ENCODE measurements at places on chromosomes 11 and 22.
A peak's percentile ranks its signal among the peaks of the same experiment; 100 is the strongest.

DNA sequence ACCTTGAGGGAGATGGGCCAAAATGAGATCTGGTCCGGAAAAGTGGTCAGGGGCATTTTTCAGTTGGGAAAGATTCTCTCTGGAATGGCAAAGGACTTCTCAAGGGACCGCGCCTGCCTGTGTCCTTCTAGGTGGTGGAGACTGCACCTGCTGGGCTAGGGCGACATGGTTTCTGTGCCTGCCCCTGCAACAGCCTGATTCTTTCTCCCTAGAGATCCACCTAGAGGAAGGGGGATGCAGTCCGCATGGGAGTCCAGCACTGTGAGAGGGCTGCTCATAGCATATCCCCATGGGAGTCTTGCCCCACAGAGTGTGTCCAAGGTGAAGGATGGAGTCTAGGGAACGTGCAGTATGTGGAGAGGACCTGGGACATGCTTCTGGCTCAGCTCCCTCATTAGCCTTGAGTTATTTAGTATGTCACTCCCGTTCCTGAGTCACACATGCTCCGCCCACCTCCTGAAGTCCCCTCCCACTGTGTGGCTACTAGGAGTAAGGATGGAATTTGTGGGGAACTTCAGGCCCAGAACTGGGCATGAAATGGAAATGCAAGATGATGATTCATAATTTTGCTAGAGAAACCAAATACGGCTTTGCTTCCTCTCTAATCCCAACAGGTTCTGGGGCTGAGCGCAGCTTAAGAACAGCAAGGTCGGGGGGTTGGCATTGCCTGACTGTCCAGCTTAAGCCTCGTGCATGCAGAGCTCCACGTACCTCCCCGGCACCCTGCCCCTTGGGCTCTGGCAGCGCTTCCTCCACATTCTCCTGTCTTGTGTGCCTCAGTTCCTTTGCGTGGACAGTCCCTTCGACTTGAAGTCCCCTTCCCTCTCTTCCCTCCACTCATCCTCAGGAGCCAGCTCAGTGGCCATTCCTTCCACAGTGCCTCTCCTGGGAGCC lies 35.0 kb downstream of the GRIK4 start:
- no peak for DNase-seq

- no peak for DNase-seq
Observed at GRCh38 chr11:106399076-106399511, 321.6 kb downstream of the AASDHPPT start.

GRCh38 chr22:46056546-46057245 lies 79.7 kb upstream of the WNT7B start:
- no peak for DNase-seq

- no peak for DNase-seq
Observed at GRCh38 chr11:118061586-118062125, 15.2 kb upstream of the TMPRSS4 start.

DNA sequence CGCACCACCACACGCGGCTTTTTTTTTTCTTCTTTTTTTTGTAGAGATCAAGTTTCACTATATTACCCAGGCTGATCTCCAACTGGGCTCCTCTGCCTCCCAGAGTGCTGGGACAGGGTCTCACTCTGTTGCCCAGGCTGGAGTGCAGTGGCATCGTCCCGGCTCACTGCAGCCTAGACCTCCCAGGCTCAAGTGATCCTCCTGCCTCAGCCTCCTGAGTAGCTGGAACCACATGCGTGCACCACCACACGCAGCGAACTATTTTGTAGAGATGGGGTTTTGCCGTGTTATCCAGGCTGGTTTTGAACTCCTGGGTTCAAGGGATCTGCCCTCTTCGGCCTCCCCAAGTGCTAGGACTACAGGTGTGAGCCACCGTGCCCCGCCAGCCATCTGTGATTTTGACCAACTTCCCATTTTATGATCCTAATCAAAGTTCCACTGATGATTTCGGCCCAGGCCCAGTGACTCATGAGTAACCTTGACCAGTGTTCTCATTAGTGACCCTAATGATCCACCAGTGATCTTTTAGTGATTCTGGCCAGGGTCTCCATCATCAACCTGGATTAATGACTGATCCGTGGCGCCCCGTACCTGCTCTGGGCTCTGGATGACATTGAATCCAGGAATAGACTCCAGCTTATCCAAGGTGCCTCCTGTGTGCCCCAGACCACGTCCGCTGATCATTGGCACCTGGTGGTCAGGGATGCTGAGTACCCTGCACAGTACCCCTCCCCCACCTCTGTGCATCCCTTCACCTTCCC lies 1.7 kb downstream of the TYMP start:
- DNase-seq: no peak

- DNase-seq: peak; percentile 51
Observed at GRCh38 chr11:83070731-83071566, 748 bp downstream of the RAB30 start.

GRCh38 chr11:103488031-103488461 lies 378.8 kb downstream of the DYNC2H1 start:
- DNase-seq: no peak

DNA sequence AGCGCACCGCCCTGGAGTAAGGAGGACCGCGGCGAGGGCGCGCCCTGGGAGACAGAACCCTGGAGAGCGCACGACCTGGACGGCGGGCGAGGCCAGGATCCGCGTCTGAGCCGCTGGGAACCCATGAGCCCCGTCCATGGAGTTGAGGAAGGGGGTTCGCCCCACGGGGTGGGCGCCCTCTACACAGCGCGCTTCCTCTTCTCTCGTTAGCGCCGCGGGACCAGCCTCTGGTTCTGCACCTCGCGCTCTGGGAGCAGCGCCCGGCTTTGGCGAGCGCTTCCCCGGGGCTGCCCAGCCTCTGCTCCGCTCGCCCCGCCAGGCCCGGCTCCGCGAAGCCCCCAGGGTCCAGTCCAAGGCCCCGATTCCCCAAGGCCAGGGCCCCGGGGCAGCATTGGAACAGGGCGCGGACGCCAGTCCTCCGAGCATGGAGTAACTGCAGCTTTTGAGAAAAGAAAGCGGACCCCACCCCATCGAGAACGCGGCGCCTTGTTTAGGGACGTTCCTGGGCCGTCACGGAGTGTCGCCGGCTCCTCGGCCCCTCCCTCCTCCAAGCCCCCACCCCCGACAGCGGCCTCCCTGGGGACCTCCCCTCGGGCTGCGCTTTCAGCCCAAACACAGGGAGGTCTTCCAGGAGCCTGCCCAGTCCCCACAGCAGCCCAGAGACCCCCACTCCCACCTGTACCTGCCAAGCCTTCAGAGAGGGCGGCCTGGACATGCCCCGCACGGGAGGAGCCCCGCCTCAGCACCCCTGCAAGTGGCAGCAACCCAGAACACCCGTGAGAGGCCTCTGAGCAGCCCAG lies 56.2 kb downstream of the BRD1 start:
- no peak for DNase-seq

GRCh38 chr11:42034826-42035225 lies 575.4 kb upstream of the LRRC4C start:
- DNase-seq: peak; percentile 41

GRCh38 chr22:43346521-43346929 lies 3.4 kb upstream of the SCUBE1 start:
- peak; percentile 76 for DNase-seq

- DNase-seq: peak; percentile 97
Observed at GRCh38 chr11:61971248-61972111, 4.0 kb upstream of the FTH1 start.

DNA sequence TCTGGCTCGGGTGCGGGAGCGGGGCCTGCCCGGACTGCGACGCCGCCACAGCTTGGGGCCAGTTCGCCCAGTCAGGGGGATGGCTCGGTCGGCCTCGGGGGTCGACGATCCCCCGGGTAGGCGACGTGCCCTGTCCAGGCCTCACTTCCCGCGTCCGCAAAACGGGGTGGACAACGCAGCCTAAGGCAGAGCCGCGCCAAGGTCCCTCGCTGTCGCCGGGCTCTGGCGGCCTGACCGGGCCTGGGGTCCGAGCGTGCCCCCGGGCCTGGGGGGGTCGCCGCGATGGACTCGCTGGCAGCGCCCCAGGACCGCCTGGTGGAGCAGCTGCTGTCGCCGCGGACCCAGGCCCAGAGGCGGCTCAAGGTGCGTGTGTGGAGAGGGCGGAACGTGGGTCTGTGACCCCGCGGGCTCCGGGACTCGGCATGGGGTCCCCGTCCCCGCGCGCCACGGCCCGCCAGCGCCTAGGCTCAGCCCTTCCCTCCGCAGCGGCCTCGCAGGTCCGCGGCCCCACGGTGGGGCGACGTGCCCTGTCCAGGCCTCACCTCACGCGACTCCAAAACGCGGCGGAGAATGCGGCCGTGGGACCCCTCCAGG lies 4.2 kb downstream of the SEPTIN5 start:
- DNase-seq: peak; percentile 73

DNA sequence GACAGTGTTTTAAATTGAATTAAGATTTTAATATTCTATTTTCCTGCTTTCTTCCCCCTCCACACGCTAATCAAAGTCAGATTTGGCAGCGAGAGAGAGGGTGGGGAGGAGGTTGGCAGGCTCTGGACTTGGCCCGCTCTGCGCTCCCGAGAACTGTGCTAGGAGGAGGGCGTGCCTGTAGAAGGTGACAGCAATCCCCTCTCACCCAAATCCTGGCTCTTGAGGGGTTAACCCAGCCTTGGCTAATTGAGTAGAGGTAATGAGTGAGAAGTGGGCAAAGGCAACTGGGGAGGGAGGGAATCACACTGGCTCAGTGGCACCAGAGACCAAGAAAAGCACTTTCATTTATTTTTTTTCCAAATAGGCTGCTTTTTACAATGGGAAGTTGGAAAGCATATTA lies 42.2 kb downstream of the BUD13 start:
- DNase-seq: no peak

GRCh38 chr11:97110376-97110775 lies 720.6 kb downstream of the JRKL start:
- DNase-seq: no peak

DNA sequence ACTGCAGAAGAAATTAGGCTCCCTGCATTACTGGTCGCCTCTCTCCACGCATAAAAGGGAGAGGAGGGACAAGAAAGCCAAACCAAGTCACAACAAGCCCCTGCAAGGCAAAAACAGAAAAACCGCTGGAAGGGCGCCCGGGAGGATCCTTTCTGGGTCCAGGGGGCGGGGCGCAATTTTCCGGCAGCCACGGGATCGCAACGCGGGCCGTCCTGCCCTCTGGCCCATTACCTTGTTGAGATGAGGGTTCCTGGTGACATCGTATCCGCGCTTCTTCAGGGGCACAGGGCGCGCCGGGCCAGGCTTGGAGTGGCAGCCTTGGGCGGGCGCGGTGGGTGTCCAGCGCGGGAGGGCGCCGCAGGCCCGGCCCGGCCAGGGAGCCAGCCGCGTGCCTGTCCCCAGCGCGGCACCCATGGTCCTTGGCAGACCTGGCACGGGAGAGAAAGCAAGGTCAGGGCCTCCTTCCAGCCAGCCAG lies 847 bp downstream of the ME3 start:
- peak; percentile 63 for DNase-seq

DNA sequence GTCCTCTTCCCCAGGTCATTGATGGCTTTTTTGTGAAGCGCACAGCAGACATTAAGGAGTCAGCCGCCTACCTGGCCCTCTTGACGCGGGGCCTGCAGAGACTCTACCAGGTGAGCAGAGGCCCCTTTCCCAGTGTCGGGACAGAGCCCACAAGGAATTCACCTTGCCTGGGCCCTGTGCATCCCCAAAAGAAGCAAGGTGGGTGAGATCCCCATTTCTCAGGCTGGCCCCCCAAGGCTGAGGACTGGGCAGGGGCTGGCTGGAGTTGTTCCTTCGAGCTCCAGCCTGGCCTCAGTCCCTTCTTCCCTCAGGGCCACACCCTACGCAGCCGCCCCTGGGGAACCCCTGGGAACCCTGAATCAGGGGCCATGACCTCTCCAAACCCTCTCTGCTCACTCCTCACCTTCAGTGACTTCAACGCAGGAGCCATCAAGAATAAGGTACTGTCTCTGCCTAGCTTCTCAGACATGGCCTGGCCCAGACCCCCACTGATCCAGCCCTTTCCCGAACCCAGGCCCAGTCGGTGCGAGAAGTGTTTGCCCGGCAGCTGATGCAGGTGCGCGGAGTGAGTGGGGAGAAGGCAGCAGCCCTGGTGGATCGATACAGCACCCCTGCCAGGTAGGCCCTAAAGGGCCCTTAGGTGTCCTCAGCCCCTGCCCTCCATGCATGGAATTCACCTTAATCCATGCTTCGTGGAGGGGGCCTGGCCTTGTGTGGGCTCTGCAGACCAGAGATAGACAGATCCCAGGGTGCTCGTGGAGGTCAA lies 4.7 kb downstream of the MUS81 start:
- DNase-seq: no peak

DNA sequence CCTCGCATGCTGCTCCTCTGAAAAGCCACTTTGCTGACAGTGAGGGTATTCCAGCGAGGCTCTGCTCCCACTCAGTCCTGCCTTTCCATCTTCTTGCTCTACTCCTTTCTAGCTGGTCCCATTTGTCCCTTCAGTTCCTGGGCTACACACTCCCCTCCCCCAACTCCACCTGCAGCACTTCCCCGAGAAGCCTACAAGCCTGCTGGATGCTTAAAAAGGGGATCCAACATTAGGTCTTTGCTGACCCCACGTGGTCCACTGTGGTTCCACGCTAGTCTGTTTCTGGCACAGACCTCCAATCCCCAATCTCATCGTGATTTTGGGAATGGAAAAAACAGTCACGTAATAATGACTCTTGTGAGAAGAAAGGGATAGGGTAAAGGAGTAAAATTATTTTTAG lies 121.6 kb upstream of the SNX19 start:
- DNase-seq: no peak

GRCh38 chr11:113977071-113977490 lies 2.2 kb downstream of the HTR3A start:
- DNase-seq: no peak

DNA sequence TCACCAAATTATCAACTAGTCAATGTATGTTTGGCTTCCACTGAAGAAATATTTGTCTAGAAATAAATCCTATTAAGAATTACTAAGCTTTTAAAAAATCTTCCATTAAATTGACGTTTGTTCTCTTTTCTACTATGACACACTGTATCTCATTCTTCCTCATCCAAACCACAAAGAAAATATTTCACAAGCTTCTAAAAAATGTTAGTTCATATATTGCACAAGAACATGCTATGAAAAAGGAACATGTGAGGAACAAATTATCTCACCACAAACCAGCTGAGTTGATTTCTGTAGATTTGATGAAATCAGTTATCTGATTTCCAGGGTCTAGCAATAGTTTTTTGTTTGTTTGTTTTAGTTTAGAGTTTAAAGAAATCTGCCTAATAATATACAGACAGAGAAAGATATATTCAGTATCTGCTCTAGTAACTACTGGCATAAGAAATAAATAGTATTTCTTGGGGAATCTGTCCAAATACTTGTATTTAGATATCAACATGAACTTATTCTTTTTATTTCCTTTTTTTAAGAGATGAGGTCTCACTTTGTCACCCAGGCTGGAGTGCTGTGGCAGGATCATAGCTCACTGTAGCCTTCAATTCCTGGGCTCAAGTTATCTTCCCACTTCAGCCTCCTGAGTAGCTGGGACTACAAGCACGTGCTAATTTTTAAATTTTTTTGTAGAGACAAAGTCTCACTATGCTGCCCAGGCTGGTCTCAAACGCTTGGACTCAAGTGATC lies 161.7 kb downstream of the ATG16L2 start:
- no peak for DNase-seq

GRCh38 chr11:123330071-123330470 lies 100.0 kb upstream of the GRAMD1B start:
- DNase-seq: no peak

- no peak for DNase-seq
Observed at GRCh38 chr11:107847184-107847583, 11.4 kb downstream of the SLC35F2 start.
